NCI-H460 (cell line): ENCODE measurements at places on chromosomes 2 and 18. TPM values are rescaled to one million over a fixed set of nuclear protein-coding genes. Genes with fewer than 3 reads are reported as not detected.

CABLES1 gene
- 3.2 and 3.5 TPM in 2 replicates for total RNA-seq

CD8B2 gene
- not detected in 2 replicates for total RNA-seq

RGPD3 gene
- 0.05 and 0.06 TPM in 2 replicates for total RNA-seq

AOX1 gene
- total RNA-seq = 10.7 and 15.2 TPM in 2 replicates

HOXD12 gene
- 0.20 TPM in 1 of 2 replicates, not detected in the other for total RNA-seq

ZSWIM2 gene
- total RNA-seq = not detected in 2 replicates

HNRNPLL gene
- total RNA-seq = 40.2 and 41.3 TPM in 2 replicates

GAREM2 gene
- total RNA-seq = 5.5 and 5.7 TPM in 2 replicates

ZNF804A gene
- 4.3 and 4.9 TPM in 2 replicates for total RNA-seq

TOGARAM2 gene
- total RNA-seq = not detected in 2 replicates

ANKRD30B gene
- total RNA-seq = not detected in 2 replicates

SUCLG1 gene
- total RNA-seq = 69.0 and 84.5 TPM in 2 replicates

KLHL30 gene
- total RNA-seq = 0.05 TPM in 1 of 2 replicates, not detected in the other

POTEI gene
- total RNA-seq = not detected in 2 replicates

SKOR2 gene
- total RNA-seq = not detected in 2 replicates

UGT1A10 gene
- not detected in 2 replicates for total RNA-seq

DNA sequence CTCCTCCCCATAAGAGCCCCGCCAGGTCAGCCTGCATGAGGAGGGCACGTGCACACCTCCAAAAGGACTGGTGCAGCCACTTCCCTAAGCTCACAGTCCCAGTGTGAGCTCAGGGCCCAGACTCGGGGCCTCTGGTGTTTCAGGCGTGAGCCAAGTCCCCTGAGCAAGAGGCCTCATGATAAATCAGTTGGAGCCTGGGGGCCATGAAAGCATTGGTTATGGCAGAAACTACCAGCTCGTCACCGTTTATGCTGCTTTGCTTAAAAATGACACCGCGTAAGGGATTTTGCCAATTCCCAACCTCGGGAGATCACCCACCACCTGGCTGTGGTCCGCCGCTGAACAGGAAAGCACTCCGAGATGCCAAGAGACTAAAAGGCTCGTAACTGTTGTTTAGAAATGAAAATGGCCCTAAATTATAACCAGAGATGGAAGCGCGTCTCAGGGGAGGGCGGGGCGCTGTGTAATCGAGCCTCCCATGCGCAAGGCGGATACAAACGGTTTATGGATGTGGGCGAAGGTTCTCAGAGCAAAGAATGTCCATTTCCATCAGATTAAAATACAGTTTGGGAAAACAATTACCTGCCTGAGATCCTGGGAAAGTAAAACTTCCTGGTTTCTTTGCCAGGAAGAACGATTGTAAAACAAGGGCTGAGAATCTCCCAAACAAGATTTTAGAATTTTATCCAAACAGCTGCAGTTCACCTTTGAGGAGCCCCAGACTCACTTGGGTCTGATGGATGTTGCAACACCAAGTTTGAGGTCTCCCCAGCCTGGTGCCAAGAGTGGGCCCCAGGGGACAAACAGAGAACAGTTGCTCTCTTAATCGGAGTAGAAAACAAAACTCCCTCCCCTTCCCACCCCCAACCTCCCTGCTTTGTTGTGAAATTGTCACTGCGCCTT lies 141.4 kb downstream of the BCL2 start:
- no peak for DNase-seq

DNA sequence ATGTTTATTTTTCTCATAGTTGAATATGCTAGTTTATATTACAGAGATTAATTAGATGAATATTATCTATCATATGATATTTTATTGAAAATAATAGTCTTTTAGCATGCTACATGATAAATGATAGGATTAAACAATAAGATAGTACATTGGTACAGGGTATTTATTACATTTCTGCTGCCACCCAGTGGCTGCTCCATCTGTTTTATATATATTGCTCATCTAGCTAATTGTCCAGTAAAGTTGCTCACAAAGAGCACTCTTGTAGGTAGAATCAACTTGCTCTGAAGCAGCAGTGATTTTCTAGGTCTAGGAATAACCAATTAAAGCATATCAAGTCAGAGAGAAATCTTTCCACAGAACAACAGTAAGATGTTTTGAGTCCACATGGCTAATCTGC lies 183.3 kb downstream of the ASXL3 start:
- peak; percentile 12 for DNase-seq

DNA sequence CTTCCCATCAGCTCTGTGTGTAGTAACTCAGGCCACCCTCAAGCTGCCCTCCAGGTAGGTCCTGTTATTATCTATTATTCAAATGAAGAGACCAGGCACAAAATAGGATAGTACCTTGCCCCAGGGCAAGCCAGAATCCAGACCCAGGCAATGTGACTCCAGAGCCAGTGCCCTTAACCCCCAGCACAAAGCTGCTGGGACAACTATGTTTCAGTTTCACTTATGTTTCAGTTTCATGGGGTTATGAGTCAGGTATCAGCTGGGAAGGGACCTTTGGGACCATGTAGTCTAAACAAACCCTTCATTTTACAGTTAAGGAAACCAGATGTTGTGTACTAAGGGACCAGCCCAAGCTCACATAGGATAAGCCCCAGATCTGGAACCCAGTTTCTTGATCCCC lies 10.0 kb downstream of the HK2 start:
- no peak for DNase-seq

GRCh38 chr18:51516478-51517038 lies 319.1 kb upstream of the MEX3C start:
- DNase-seq = no peak

DNA sequence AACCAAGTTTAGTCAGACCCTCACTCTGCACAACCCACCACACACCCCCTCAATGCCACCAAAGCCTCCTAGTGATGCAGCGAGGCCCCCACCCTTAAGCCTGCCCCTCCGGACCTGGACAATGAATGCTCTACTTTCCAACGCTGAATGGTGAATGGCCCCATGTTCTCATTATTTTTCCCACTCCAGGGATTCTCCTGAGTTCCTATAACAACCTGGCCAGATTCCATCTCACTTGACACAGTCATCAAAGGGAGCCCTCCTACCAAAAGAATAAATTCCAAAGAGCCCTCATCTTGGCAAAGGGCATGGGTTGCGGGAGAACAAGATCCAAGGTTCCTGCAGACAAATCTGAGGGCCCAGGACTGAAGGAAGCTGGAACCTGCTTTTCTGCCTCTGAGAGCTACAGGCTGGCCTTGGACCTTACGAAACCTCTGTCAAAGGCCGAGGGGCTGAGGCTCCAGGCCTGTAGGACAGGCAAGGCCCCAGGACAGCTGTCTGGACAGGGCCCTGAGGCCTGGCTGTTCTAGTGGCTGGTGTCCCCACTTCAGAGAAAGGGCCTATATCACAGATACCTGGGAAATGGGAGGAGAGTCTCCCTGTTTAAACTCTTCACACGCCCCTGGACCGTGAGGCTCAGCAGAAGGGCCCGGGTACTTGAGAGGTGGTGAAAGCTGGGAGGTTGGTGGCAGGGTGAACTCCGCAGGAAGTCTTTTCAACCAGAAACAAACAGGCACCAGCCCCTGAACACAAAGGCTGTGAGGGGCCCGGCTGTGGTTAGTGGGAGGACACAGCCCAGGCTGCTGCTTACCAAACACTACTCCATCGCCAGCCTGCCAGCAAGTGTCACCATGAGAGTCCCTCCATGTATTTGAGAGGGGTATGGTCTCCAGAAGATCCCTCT lies 27.3 kb downstream of the SFXN5 start:
- no peak for DNase-seq

DNA sequence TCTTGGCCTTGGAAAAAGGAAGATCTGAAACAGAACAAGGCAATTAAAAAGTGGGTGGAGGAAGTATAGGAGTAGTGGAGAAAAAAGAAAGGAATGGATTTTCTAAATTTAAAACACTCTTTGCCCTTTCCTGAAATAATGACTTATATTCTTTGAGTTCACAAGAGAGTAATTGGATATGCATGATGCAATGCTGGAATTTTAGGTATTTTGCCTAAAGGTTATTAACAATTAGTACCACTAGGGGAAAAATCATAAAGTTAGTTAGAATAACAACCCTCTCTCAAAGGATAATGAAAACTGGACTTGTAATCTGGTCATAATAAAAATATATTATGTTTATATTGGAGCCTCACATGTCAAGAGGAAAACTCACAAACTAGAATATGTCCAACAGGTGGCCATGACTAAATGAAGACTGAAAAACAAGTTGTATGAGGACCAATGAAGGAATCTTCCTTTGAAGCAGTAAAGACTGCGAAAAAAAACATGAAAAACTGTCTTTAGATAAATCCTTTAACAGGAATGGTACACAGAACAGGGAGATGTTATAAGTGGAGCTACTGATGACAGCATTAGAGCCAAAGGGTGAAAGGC lies 281.8 kb downstream of the NCKAP5 start:
- no peak for DNase-seq

- DNase-seq = no peak
Observed at GRCh38 chr2:68935471-68935870, 17.2 kb downstream of the GKN2 start.

GRCh38 chr18:56107821-56108477 lies 520.0 kb upstream of the TCF4 start:
- no peak for DNase-seq

GRCh38 chr2:156038021-156038420 lies 294.5 kb downstream of the NR4A2 start:
- no peak for DNase-seq

DNA sequence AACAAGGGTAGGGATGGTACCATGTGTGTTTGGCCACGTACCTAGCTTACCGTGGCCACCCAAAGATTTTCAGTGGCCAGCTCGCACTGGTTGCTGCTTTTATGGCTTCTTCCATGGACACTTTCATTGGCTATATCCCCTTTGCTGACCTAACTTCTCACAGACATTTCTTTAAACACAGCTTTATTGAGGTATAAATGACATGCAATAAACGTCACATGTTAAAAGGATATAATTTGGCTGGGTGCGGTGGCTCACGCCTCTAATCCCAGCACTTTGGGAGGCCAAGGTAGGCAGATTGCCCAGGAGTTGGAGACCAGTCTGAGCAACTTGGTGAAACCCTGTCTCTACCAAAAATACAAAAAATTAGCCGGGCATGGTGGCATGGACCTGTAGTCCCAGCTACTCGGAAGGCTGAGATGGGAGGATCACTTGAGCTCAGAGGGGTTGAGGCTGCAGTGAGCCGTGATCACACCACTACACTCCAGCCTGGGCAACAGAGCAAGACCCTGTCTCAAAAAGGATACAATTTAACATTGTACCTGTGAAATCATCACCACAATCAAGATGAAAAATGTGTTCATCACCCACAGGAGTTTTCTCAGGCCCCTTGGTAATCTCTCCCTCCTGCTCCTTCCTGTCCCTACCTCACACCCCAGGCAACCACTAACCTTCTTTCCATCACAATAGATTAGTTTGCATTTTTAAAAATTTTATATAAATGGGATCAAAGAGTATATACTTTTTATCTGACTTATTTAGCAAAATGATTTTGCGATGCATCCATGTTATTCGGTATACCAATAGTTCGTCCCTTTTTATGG lies 127.8 kb upstream of the PPP1CB start:
- no peak for DNase-seq

DNA sequence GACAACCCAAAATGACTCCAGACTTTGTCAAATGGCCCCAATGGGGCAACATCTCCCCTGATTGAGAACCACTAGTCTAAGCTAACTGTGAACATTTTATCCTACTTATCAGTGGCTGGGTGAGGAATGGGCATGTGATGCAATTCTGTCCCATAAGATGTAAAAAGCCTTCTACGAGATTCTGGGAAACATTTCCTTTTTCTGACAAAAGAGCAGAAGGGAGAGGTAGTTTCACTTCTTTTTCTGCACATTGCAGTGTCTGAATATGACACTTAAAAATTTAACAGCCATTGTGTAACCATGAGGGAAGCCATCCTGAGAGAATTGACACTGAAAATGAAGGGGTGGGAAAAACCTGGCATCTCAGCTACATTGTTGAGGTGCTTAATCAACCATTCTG lies 17.3 kb upstream of the MARCHF4 start:
- DNase-seq = no peak

DNA sequence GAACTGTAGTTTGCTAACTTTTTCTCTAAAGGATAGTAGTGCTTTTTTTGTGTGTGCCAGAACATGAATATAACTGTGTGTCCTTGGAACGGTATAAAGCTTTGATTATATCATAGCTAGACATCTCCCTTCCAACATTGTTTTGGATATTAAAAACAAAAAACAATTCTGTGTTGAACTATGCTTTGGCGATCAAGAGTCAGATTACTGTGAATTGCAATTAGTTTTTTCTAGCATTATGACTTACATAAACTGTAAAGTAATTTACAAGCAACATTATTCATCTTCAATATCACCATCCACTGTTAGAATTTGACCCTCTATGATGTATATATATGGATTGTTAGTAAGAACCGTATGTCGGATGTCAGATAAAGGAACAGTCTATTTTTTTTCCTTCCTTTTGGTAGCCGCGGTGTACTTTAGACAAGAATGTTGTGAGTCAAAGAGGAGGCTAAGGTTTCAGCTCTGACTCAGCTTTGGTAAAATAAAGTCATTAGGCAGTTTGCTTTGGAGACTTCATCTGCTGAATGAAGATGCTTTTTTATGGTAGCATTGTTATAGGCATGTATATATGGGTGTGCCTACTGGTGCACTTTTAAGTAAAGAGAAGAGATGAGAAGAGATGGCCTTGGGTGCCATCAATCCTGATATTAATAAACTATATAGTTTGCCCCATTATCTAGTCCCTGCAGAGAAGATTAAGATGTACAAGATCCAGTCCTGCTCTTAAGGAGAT lies 76.4 kb downstream of the LTBP1 start:
- peak; percentile 53 for DNase-seq

GRCh38 chr2:240412975-240413812 lies 22.3 kb upstream of the GPC1 start:
- no peak for DNase-seq

DNA sequence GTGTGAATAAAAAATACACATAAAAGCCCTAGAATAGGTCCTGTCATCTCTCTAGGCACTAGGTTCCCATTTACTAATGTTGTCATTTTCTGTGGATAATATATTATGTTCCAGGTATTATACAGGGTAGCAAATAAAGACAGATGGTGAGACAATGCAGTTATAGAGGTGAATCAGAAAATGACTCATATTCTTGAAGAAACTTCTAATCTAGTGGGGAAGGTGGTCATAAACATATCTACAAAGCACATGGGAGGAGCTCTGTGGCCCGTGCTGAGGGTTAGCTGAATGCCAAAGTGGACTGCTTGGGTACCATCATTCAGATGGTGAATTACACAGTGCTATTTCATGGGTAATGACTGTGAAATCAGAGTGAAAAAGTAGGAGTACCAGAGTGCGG lies 700.9 kb downstream of the ERBB4 start:
- no peak for DNase-seq

- no peak for DNase-seq
Observed at GRCh38 chr2:236400594-236401360, 136.6 kb upstream of the ASB18 start.

GRCh38 chr2:150060341-150060740 lies 427.1 kb downstream of the RND3 start:
- no peak for DNase-seq

DNA sequence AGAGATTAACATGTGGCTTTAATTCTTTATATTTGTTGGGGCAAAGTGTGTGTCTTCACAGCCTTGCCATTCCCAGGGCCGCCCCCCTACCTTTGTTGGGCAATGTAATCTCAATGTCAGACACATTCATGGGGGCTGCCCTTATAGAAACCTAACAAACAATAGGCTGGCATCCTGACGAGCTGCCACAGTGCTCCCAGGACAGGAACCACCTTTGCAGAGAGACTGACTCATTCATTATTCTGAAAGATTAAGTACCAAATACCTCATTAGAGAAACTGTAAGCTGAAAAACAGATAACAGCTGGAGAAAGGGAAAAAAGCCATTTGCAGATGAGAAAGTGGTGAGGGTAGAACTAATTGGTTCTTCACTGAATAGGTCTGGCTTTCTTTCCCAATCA lies 1587.5 kb upstream of the PIK3C3 start:
- DNase-seq = no peak
